NK-92 treated with Interleukin-12 subunit alpha and Interleukin-12 subunit beta, amount 100 ng/mL, for 24 hours (cell line): ENCODE measurements at places on chromosomes 3 and 15.

DNA sequence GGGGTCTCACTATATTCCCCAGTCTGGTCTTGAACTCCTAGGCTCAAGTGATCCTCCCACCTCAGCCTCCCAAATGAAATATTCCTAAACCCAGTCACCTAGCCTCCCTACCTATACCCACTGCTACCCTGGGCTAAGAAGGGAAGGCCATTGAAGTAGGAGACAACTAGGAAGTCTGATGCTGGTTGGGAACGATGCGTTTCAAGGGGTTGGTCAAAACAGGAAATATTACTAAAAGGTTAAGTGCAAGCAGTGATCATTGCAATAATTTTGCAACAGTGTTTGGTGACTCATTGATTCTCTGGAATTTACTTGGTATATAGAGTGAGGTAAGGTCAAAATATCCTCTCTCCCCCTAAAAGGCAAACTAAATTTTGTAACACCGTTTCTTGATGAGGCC, 4.6 kb upstream of the UQCRC1 start:
- no peak for DNase-seq

GRCh38 chr3:105715372-105715771, 153.4 kb downstream of the CBLB start:
- no peak for DNase-seq

GRCh38 chr3:53828581-53828980, 17.6 kb downstream of the CHDH start:
- DNase-seq = no peak

- DNase-seq = no peak
Observed at GRCh38 chr3:194350726-194351071, 429 bp downstream of the CPN2 start.

- DNase-seq = no peak
Observed at GRCh38 chr3:11140030-11140712, 14.1 kb upstream of the HRH1 start.

DNA sequence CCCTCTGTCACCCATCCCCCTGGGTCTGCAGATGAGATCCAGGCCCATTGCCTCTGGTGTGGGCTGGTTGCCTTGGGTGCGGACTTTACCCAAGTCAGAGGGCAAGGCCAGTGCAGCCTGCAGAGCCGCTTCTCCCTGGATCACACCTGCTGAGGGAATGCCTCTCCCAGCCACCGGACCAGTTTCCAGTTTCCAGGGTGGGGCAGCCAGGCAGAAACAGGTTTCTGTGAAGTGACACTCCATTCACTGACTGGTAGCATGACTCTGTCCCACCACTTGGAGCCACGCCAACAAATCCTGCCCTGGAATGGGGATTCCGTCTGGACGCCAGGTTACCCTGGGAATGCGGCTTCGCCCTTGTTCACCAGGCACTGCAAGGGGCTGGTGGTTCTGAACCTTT, 30.0 kb downstream of the PAQR5 start:
- DNase-seq = no peak

GRCh38 chr15:48046813-48047438, 73.9 kb upstream of the SLC24A5 start:
- DNase-seq = no peak

- no peak for DNase-seq
Observed at GRCh38 chr3:65992106-65992505, 46.6 kb downstream of the MAGI1 start.

- DNase-seq = no peak
Observed at GRCh38 chr3:82084824-82085223, 323.4 kb upstream of the GBE1 start.

- DNase-seq = no peak
Observed at GRCh38 chr3:12165909-12166308, 7.2 kb upstream of the TIMP4 start.

GRCh38 chr3:37107846-37108245, 66.5 kb downstream of the LRRFIP2 start:
- no peak for DNase-seq

- DNase-seq = no peak
Observed at GRCh38 chr15:68536331-68537095, 42.3 kb upstream of the CORO2B start.

- DNase-seq = no peak
Observed at GRCh38 chr3:142536519-142536918, 42.0 kb downstream of the ATR start.

- DNase-seq = no peak
Observed at GRCh38 chr15:38758043-38758442, 193.4 kb upstream of the RASGRP1 start.

GRCh38 chr3:44989636-44990373, 13.8 kb downstream of the EXOSC7 start:
- DNase-seq = no peak

GRCh38 chr3:145900056-145900829, 260.7 kb downstream of the PLOD2 start:
- no peak for DNase-seq

- no peak for DNase-seq
Observed at GRCh38 chr15:68425428-68426060, 6.4 kb downstream of the ITGA11 start.

GRCh38 chr3:117865338-117865737, 1155.8 kb downstream of the TUSC7 start:
- no peak for DNase-seq

DNA sequence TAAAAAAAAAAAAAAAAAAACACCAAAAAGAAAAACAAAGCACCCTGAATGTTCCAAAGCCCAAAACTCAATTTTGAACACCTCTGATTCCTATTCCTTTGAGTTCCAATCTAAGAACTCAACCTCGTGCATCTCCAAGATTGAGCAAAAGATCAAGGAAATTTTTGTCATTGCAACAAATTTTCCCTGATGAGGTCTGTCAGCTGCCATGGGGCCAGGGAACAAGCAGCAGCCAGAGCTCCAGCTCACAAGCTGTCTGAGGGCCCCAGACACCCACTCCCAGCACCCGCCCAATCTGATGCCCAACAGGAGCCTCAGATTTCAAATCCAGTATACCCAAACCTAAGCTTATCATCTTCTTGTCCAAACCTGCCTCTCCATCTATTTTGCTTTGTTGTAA, 87.6 kb upstream of the ACP3 start:
- no peak for DNase-seq

DNA sequence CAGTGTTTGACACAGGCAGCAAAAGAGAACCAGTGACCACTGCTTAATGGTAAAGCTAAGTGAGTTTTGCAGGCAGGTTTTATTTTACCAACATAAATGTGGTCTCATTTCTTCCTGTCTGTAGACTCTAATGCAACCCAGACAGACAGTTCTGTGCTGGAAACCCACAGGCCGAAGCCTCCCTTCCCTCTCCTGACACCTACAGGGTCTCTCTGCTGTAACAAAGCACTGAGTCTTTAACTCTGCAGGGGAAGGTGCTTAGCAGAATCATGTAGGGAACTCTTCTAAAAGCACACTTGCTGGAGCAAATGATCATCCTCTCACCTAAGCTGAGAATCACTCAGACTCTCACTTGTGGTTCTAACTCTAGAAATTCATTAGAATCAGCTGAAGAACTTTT, 200.3 kb downstream of the KBTBD8 start:
- DNase-seq = no peak

DNA sequence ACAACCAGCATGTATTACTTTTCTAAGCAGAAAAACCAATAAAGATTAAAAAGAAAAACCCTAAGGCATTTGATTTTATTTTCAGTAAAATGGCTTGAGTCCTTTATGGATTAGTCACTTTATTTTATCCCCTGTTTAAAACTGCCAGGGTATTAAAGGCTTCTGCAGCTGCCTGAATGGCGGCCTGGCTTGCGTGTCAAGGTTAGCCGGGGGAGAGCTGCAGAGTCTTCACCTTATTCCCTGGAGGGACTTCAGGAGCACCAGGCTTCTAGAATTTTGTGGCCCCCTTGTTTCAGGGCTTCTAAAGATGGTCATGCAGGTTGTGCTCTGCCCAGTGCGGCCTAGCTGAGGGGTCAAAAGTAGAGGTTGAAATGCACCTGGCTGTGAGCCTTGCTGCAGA, 58.0 kb upstream of the ICE2 start:
- DNase-seq = no peak

DNA sequence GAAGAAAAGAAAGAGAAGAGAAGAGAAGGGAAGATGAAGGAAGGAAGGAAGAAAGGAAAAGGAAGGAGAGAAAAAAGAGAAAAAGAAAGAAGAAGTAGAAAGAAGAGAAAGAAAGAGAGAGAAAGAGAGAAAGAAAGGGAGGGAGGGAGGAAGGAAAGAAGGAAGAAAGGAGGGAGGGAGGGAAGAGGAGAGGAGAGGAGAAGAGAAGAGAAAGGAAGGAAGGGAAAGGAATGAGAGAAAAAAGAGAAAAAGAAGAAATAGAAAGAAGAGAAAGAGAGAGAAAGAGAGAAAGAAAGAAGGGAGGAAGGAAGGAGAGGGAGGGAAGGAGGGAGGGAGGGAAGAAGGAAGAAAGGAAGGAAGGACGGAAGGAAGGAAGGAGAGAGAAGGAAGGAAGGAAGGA, 217.9 kb upstream of the POU1F1 start:
- DNase-seq = no peak

- DNase-seq = no peak
Observed at GRCh38 chr3:141349711-141350110, 18.6 kb upstream of the ZBTB38 start.

GRCh38 chr3:76826861-76827260, 213.0 kb upstream of the ROBO2 start:
- DNase-seq = no peak

- no peak for DNase-seq
Observed at GRCh38 chr3:9898467-9899241, 4.0 kb upstream of the IL17RE start.

DNA sequence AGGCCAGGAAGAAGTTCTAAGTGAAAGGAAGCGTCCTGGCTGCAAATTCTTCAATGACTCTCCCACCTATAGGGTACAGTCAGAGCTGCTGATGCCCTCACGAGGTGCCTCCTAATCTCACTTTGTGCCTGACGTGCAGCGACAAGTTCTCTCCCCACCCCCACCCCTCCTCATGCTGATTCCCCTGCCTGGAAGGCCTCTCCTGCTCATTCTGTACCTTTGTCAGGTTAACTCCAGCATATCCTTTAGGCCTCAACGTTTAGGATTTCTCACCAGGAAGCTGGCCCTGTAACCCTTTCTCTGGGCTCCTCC, 25.0 kb downstream of the SLC12A8 start:
- no peak for DNase-seq

- DNase-seq = no peak
Observed at GRCh38 chr3:13477943-13478342, 2.2 kb upstream of the HDAC11 start.

GRCh38 chr3:71438904-71439303, 144.6 kb downstream of the FOXP1 start:
- no peak for DNase-seq

DNA sequence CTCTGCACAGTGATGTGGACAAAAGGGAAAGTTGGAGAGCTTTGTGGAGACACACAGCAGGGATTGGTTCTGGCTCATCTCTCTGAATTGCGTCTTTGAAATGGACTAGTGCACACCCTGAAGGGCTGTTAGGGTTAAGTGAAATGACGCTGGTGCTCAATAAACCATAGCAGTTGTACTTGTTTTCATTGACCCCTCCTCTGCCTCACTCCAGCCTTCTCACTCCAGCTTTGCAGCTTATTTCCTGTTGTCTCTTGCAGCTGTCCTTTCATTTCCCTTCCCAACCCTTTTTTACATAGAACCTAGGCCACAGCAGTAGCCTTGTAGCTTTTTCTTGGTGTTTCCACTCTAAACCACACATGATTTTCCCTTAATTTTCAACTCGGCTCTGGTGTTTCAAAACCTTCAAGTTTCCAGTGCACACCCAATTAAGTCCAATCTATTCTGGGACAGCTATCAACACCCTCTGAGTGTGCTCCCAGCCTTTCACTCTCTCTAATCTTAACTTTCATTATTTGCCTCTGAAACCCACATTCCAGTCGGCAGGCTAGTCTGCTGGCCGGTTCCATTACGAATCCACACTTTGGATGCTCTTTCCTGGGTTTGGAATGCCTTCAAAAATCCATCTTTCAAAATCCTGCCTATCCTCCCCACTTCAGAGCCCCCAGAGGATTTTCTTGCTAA, 6.4 kb downstream of the C3orf52 start:
- DNase-seq = no peak

DNA sequence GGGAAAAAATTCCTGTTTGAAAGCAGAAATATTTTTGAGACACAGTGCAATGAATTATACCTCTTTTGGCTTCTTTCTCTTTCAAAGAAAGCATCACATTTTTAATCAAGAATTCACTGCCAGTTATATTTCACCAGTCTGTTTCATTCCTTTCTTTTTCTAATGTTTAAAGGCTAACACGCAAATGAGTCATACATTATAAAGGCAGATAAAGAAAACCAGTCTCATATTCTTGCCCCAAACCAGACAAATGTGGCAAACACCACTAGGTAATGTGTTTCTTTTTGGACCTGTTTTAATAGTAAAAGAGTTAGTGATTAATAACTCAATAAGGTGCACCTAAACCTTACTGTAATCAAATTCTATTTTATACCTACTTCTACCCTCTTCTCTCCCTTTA, 83.8 kb downstream of the PLOD2 start:
- no peak for DNase-seq

DNA sequence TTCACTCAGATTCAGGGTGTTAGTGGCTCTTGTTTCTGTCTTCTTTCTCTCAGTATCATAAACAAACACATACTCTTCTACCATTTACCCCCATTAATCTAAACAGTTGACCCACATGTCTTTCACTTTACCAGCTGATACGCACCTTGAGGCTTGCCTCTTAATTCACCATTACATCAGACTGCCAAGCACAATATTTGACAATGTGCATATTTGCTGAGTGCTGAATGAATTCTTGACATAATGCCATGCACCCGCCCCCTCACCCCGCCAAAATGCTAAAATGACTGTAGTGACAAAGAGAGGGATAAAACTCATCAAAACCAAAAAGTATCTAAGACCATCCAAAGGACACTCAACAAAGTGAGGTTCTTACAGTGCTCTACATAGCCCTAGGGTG, 57.4 kb downstream of the NGLY1 start:
- no peak for DNase-seq

- no peak for DNase-seq
Observed at GRCh38 chr3:133296981-133297380, 102.9 kb upstream of the BFSP2 start.

- DNase-seq = no peak
Observed at GRCh38 chr15:87033056-87033455, 953.4 kb downstream of the AGBL1 start.

DNA sequence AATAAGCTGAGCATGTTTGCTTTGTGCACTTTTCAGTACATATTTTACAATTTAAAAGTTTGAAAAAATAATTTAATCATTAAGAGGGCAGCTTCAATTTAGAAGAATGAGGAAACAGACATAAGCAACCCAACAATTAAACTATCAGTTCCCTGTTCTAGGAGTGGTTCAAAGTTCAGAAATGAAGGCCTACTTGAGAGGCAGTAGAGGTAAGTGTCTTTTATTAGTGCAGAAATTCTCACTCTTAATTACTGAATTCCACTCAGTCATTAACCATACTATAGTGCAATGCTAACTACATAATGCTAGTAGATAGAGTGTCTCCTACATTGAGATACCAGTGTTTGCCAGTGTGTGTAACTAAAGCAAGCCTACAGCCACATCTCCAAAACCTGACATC, 73.1 kb downstream of the TNIK start:
- no peak for DNase-seq

DNA sequence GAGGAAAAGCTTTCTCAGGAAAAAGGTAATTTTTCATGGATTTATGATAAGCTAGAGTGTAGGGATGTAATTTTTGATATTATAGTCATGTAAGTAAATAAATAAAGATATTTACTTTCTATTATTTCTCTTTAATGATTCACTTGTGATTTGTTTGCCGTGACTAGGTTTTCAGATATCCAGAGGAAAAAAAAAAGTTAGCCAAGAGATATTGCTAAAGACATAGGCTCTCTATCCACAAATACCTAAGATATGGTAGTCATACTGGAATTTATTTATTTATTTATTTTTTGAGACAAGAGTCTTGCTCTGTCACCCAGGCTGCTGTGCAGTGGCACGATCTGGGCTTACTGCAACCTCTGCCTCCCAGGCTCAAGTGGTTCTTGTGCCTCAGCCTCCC, 59.9 kb downstream of the AP4E1 start:
- DNase-seq = no peak
